ENCODE measurements at places on chromosomes 5 and 9.

DNA sequence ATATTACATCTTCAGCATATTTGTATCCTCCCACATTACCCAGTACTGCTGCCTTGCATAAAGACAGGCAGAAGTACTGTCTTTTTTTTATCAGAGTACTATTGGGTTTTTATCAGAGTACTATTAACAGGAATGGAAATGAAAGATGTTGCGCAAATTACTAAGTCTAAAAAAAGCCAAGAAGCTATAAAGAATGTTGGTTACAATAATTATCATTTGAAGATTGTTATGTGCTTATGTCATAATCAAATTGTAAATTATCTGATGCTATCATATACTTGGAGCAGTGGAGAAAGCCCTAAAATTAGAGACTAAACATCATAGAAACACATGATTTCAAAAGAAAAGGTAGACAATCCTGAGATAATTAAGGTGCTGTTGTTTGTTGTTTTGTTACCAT lies 188.8 kb downstream of the CCDC192 start:
- DNase-seq, result no peak

GRCh38 chr5:173625261-173625660 lies 8.8 kb upstream of the BOD1 start:
- no peak for DNase-seq

GRCh38 chr5:119386596-119387344 lies 31.0 kb downstream of the TNFAIP8 start:
- no peak for DNase-seq

- no peak for DNase-seq
Measured at GRCh38 chr5:113152380-113152740, 175.8 kb downstream of the DCP2 start.

GRCh38 chr9:37977851-37978480 lies 74.0 kb upstream of the SLC25A51 start:
- DNase-seq, result no peak

- DNase-seq, result no peak
Measured at GRCh38 chr5:61298580-61298979, 33.5 kb upstream of the ZSWIM6 start.

- no peak for DNase-seq
Measured at GRCh38 chr5:56681346-56681745, 134.0 kb upstream of the MAP3K1 start.

DNA sequence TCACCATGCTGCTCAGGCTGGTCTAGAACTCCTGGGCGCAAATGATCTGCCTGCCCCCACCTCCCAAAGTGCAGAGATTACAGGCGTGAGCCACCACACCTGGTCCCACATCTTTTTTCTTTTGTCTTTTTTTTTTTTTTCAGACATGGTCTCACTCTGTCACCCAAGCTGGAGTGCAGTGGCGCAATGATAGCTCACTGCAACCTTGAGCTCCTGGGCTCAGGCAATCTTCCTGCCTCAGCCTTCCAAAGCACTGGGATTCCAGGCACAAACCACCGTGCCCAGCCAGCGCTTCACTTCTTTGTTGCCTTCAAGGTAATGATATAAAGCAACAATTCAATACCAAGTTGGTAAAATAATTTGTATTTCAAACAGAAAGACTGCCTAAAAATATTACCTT lies 78.8 kb downstream of the USP20 start:
- no peak for DNase-seq

- no peak for DNase-seq
Measured at GRCh38 chr9:95273369-95274022, 44.0 kb downstream of the FANCC start.

Measured in kidney epithelial cell (primary cell).